Fibroblast of skin of scalp (primary cell): ENCODE measurements at places on chromosomes 5 and 9.
A peak's percentile ranks its signal among the peaks of the same experiment; 100 is the strongest.

GRCh38 chr9:15640121-15640520, 87.3 kb downstream of the CCDC171 start:
- DNase-seq, result no peak

DNA sequence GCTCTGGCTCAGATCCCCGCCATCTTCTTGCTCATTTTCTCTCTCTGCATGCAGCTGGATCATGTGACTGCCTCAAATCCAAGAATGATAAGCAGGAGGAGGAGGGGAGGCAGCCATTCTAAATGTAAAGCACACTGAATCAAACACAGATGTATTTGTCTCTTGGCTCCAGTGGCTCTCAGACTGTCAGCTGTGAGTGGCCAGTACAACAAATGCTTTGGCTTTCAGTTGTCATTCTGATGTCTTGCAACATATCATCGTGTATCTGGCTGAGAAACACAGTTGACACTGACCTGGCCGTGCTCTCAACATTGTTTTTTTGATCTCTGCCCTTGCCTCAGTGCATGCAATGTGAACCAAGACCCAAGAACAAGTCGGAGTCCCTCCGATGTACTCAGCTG, 233.1 kb downstream of the ADAMTSL1 start:
- DNase-seq, result peak; percentile 68

DNA sequence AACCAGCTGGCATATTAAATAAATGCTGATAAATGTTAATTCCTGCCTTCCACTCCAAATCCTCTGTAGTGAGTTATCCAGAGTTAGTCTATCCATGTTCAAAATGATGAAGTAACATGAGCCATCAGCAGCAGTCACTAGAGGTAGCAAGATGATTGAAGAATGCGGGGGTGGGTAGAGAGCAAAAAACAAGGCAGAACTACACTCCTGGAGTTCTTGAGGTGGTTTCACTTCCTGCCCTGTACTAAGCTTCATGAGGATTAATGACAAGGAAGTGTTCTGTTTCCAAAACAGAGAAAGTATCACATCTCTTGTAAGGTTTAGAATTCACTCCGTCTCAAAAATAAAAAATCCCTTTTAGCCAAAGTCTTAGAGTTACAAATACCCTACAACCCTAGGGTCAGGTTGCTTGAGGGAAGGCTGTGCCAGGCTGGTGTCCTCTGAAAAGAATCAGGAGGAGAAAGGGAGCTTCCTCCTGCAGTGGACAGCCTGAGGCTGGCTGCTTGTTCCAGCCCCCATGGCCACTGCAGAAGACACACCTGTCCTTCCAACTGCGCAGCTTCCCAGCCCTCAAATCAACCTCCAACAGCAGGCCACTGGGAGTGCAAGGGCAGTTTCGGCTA, 180.2 kb downstream of the DENND1A start:
- DNase-seq, result no peak

GRCh38 chr5:150674341-150674821, 13.3 kb downstream of the MYOZ3 start:
- no peak for DNase-seq

GRCh38 chr9:114156657-114157421, 1.5 kb downstream of the COL27A1 start:
- DNase-seq, result peak; percentile 90

- no peak for DNase-seq
Observed at GRCh38 chr9:15231788-15232635, 75.0 kb downstream of the TTC39B start.

- no peak for DNase-seq
Observed at GRCh38 chr9:109086221-109086620, 33.5 kb downstream of the TMEM245 start.

DNA sequence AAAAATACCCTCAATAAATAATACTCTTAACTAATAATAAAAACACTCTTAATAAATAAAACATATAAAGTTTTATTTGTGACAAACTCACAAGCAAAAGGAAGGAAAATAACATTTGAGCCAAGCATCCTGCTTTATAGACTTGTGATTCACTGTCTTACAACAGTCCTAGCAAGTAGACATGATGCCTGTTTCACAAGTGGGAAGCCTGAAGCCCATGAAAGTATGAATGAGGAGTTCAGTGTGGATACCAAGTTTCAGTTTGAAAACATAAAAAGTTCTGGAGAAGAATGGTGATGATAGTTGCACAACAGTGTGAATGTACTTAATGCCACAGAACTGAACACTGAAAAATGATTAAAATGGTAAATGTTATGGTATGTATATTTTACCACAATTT, 10.9 kb downstream of the HABP4 start:
- DNase-seq, result peak; percentile 65

GRCh38 chr5:111548992-111549649, 36.8 kb upstream of the STARD4 start:
- DNase-seq, result no peak

- no peak for DNase-seq
Observed at GRCh38 chr5:87735923-87736322, 323.2 kb upstream of the CCNH start.

- peak; percentile 37 for DNase-seq
Observed at GRCh38 chr9:74742792-74743730, 144.7 kb downstream of the TRPM6 start.

DNA sequence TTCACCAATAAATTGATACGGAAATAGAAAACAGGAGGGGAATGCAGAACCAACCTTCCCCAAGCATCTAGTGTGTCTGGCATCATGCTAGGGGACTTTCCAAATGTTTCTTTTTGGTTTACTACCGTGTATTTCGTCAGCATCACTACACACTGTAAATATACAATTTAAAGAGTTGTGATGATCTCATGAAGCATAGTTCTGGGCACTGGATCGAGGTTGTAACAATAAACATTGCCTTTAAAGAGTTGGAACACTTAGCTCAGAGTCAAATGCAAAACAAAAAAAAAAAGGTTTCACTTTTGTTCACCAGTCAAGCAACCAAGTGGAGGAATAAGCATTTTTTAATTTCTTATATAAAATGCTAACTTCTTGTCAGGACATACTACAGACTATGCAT, 2.9 kb upstream of the SCAI start:
- DNase-seq, result peak; percentile 22

DNA sequence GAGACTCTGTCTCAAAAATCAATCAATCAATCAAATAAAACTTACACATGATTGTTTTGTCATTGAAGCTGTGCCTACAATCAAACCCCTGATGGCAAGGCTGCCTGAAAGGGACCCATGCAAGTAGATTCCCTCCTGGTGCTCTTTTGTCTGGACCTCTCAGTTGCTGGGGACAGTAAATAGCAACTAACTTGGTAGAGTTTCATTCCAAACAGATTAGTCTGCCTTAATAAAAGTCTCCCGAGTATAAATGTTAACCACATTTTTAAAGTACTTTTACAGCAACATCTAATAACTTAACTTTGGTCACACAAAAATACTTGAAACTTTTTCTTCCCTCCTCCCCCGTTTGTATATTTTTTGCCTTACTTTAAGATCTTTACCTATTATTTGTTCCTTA, 105.5 kb downstream of the FEM1C start:
- DNase-seq, result peak; percentile 76

GRCh38 chr5:149731332-149731616, 1.2 kb downstream of the PPARGC1B start:
- no peak for DNase-seq

GRCh38 chr9:4849369-4849768, 56.6 kb downstream of the RCL1 start:
- no peak for DNase-seq

GRCh38 chr5:90590-91547, 1.1 kb upstream of the PLEKHG4B start:
- DNase-seq, result peak; percentile 12

DNA sequence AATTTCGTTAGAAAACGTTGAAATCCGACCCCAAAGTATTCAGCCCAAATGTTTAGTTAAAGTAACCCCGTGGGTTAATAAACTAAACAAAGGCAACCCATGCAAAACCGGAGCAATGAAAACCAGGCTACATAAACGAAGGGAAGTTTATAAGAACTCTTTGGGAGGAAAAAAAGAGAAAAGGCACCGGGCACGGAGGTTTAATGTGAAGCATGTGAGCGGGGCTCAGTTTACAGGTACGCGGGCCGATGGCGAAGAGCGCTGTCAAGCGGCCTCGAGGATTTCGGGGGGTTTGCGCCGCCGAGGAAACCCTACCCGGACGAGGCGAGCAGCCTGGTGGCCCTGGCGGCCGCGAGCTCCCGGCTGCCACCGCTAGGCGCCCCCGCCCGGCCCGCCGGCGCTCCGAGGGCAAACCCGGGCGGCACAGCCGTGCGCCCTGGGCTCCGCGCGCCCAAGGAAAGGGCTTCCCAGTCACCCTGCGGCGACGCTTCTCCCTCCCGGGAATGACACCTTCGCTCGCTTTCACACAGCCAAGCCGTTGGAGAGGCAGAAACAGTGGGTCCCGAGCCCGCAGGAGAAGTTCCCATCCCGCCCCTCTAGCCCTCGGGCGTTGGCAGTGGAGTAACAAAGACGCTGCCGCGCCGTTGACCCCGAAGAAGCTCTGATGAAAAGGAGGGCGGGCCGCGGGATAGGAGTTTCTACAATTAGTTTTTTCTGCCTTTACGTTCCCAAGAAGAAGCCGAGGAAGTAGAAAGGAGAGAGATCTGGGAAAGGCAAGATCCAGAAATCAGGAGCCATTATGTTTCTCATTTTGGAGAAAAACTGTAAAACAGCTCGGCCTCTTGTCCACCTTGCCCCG, 126.0 kb downstream of the TMEM174 start:
- DNase-seq, result peak; percentile 68

DNA sequence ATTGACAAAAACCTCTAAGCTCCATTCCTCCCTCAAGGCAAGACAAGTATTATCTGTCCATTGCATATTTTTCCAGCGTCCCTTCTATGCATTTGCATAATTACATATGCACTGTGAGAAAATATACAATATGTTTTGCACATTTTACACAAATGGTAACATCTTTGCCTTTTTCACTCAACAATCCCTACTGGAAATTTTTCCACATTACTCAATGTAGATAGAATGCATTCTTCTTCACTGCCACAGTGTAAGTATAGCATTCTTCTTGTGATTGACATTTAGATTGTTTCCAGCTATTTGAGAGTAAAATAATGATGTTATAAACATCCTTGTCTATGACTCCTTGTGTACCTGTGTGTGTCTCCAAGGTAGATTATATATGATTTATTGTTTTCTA, 205.0 kb downstream of the SLIT3 start:
- peak; percentile 48 for DNase-seq

DNA sequence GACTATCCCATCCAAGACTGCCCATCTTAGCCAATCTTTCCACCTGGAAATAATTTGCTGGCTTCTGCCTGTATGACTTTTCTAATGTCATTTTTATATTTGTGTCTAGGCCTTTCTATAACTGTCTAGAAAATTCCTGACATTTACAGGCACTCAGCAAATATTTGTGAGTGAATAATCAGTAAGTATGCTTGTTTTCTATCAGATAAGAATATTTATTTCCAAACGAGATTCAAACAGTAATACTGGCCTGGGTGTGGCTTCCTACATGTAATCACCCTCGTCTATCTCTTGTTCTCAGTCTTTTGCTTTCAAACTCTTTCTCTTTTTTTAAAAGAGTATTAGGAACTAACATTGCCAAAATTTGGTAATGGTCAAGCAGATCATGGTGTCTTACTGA, 466.2 kb downstream of the RAB3C start:
- DNase-seq, result no peak

DNA sequence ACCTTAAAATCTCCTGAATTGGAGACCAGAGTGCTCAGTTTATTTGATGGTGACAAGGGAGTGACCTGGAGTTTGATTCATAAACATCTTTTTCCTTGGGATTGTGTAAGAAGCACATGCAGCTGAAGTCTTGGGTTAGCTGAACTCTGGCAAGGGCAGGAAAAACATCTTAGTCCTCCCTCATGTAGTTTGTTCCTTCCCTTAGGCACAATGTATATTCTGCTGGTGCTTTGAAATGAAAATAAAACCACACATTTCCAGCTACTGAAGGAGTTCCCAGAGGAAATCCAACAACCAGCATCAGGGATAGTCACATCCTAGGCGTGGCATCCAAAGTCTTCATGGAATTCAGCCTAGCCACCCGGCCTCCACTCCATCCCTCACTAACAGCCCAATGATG, 95.2 kb upstream of the PAPPA start:
- DNase-seq, result peak; percentile 10

DNA sequence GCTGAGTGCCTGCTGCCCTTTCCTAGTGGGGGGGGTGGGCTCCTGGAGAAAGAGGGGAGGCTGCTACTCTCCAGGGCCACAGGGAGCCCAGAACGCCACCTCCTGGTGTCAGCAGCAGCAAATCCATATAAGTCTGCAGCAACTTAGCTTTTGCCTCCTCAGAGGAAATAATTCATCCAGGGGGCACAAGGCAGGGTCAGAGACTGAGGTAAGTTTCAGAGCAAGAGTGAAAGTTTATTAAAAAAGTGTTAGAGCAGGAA, 4.0 kb upstream of the CLPTM1L start:
- DNase-seq, result no peak

DNA sequence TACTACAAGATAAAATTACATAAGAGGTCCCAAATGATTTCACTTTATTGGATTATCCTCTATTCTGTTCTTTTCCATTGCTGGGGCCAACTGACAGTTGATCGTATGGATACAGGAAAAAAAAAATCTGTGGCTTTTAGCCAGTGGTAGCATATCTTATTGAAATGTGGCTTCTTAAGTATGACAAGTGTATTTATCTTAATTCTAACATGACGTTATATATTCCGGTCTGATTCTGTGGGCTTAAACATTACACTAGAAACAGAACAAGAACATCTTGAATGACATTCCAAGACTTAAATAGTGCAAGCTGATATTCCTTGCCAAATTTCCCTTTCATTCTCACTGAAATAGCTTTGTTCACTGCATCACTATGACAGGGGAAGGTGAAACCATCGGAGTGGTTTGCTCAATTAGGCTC, 117.9 kb downstream of the INSYN2B start:
- peak; percentile 26 for DNase-seq

GRCh38 chr9:90307891-90308290, 334.7 kb downstream of the DIRAS2 start:
- no peak for DNase-seq

GRCh38 chr5:66291771-66292170, 147.7 kb downstream of the SREK1 start:
- no peak for DNase-seq

GRCh38 chr5:119270121-119270565, 85.7 kb upstream of the TNFAIP8 start:
- no peak for DNase-seq

DNA sequence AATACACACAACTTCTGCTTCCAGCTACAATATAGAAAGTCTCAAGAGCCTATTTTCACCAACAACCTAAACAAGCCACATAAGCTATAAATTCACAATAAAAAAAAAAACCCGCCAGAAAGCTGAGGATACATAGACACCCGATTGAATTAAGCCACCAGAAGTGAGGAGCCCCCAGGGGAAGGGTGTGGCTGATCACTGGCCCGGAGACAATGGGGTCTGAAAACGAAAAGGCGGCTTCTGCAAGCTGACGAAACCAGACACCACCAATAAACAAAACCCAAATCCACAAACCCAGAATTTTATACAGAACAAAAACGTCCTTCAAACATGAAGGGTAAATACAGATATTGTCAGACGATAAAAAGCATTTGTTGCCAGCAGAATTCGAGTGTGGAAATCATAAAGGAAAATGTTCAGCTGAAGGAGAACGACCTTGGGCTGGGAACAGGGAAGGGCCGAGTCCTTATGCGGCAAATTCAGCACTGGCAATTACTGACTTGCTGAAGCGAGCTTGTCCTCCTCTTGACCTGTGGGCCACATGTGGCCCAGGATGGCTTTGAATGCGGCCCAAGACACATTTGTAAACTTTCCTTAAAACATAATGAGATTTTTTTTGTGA, 39.6 kb upstream of the CEP72 start:
- no peak for DNase-seq
